ENCODE measurements at places on chromosomes 2 and 18.

DNA sequence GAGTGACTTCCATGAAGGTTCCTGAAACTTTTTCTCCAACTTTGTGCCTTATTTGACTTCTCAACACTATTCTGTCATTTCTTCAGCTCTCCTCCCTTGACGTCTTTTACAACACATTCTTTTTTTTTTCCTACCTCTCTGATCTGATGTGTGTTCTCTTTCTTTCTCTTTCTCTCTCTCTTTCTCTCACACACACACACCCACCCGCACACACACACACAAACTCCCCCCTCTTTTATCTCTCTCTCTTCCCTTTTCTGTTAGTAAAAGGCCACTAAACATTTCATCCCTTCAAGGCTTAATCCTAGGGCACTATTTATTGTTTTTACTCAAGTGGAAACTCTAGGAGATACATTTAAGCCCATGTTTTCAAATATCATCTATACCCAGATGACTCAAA, 107.8 kb upstream of the CNTNAP5 start:
- DNase-seq = no peak

- DNase-seq = no peak
Observed at GRCh38 chr2:70620020-70620419, 66.4 kb upstream of the TGFA start.

GRCh38 chr2:18820966-18821365, 231.6 kb upstream of the NT5C1B start:
- no peak for DNase-seq

GRCh38 chr2:113309655-113310387, 31.1 kb upstream of the PAX8 start:
- peak; percentile 70 for DNase-seq

GRCh38 chr2:36655453-36655852, 41.1 kb upstream of the VIT start:
- DNase-seq = no peak

- DNase-seq = no peak
Observed at GRCh38 chr18:24543795-24544498, 83.5 kb downstream of the HRH4 start.

DNA sequence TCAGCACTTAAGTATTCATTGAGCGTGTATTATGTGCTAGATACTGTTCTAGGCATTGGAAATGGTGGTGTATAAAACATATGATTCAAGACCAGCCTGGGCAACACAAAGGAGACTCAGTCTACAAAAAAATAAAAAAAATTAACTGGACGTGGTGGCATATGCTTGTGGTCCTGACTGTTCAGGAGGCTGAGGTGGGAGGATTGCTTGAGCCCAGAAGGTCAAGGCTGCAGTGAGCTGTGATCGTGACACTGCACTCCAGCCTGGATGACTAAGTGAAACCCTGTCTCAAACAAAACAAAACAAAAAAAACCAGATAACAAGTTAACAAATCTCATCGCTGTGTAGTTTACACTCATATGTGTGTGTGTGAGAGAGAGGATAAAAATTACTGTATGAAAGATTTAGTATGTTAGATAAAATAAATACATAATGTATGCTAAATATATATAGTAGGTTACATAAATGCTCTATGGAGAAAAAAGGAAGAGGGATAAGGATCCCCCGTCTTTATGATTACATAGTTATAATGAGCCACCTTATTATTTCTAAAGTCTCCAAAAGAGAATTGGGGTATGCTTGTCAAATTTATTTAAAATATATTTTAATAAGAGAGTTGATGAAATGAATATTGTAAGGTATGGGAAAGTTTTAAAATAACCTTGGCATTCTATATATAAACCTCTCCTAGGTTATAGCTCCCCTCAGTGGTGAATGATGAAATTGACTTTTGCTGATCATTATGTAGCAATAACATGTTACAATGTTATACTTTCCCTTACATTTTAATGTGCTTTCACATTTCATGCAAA, 69.2 kb downstream of the EHBP1 start:
- peak; percentile 60 for DNase-seq

- no peak for DNase-seq
Observed at GRCh38 chr2:36270758-36271157, 84.8 kb upstream of the CRIM1 start.

DNA sequence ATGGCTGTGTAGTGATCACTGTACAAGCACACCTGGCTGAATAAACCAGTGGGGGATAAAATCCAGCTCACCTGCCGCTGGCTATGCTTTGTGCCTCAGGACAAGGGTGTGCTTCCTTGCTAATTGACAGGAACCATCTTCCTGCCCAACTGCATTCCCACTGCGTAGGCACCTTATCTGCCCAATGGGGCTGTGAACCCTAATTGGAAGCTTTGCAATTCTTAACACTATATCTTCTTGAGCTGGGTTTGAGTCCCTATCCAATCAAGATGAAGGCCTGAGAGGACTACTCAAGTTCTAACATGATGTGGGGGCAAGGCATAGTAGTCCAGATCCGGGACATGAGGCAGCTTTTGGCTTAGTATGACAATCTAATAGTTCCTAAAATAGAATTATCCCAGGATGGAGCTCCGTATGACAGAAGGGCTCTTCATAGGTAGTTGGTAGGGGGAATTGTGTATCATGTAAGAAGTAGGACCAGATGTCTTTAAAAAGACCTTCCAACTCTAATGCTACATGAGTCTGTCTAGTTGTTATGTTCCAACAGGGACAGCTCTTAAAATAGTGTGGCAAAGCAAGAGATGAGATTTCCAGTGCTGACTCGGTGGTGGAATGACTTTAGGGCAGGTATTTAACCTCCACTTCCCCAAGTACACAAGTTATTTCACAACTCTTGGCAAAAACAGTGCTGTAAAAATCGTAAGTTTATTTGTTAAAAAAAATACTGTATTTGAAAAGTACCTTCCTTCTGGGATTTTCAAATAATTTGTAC, 2.3 kb upstream of the TMEM150A start:
- DNase-seq = no peak

GRCh38 chr18:26940744-26941398, 75.4 kb upstream of the AQP4 start:
- DNase-seq = no peak

DNA sequence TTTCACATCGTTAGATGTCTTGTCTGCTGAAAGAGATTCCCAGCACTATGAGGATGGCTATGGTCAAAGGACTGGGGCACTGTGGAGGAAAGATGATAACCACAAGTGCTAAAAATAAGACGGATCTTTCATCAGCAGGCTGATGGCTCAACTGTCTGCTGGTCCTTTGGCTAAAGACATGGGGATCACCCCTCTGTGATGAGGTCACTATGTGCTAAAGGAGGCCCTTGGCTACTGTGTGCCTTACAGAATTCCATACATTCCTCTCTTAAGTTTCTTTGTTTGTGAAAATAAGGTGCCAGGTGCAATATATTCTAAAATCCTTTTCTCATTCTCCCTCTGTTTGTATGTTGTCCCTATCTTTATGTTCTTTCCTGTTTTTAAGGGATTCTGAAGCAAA, 39.7 kb upstream of the LYPD6 start:
- DNase-seq = no peak

- DNase-seq = peak; percentile 32
Observed at GRCh38 chr18:43847164-43848091, 570.1 kb upstream of the SYT4 start.

DNA sequence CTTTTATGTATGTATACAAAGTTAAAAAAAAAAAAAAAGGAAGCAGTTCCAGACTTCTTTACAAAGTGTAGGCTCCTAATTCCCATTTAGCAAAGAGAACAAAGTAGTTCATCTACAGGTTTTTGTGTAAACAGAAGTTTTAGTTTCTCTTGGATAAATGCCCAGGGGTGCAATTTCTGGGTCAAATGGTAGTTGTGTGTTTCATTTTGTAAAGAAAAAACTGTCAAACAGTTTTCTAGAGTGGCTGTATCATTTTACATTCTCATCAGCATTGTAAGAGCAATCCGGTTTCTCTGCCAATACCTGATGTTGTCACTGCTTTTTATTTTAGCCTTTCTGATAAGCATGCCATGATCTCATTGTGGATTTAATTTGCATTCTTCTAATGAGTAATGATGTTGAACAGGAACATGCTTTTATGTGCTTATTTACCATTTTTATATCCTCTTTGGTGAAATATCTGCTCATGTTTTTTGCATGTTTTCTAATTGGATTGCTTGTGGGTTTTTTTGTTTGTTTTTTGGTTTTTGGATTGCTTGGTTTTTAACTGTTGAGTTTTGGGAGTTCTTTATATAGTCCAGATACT, 16.6 kb upstream of the PSME4 start:
- DNase-seq = no peak

- no peak for DNase-seq
Observed at GRCh38 chr2:86280191-86280667, 57.2 kb downstream of the REEP1 start.

DNA sequence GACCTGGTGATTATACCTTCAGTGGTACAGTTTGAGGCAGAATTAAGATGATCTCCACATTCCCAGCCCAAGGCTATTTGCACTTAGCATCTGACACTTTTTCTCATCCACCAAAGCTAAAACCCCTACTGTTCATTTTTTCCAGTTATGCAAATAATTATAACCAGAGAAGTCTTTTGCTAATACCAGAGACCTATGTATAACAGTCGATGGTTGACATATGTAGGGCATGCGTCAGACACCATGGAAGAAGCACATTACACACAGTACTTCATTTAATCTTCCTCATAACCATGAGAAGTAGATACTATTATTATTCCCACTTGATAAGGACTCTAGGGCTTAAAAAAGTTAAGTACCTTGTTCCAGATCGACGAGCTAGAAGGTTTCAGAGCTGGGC, 36.5 kb downstream of the AP1S3 start:
- no peak for DNase-seq

DNA sequence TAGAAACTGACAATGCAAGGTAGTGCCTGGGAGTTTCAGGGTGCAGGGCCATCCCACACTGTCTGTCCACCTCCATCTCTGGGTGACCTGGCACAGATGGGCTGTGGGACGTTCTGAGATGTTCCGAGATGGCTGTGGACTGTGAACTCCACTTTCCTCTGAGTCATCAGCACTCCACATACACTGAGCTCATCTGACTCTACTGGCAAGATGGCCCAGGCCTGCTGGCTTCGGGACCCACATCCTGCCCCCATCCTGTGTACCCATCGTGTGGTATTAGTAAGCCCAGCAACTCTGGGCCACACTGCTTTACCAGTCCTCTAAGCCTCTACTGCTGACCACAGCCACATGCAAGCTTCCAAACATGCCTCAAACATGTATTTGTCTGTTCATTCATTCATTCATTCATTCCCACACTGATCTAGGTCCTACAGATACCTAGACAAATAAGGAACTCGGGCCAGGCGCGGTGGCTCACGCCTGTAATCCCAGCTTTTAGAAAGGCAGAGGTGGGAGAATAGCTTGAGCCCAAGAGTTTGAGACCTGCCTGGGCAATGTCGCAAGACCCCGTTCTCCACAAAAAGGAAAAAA, 124.8 kb upstream of the CXCR4 start:
- DNase-seq = no peak

GRCh38 chr2:72057308-72057707, 90.4 kb downstream of the CYP26B1 start:
- DNase-seq = no peak

DNA sequence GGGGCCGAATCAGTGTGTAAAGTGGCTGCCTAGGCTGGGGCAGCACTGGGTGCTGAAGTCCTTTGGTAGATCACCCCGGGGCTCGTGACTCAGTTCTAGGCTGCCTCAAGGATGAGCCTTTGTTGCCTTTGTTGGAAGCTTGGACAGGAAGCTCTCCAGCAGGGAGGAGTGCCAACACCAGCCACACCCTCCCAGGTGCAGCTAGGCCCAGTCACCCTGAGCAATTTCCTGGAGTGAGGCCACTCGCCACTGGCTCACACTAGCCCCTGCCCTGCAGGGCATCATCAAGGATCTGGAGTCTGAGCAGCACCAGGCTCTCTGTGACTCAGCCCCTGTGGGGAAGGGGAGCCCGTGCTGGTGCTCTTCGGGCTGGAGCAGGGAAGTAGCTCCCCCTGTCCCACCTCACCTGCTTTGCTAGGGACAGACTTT, 6.7 kb upstream of the SDC1 start:
- no peak for DNase-seq

GRCh38 chr18:49321797-49322461, 138.5 kb downstream of the DYM start:
- no peak for DNase-seq

DNA sequence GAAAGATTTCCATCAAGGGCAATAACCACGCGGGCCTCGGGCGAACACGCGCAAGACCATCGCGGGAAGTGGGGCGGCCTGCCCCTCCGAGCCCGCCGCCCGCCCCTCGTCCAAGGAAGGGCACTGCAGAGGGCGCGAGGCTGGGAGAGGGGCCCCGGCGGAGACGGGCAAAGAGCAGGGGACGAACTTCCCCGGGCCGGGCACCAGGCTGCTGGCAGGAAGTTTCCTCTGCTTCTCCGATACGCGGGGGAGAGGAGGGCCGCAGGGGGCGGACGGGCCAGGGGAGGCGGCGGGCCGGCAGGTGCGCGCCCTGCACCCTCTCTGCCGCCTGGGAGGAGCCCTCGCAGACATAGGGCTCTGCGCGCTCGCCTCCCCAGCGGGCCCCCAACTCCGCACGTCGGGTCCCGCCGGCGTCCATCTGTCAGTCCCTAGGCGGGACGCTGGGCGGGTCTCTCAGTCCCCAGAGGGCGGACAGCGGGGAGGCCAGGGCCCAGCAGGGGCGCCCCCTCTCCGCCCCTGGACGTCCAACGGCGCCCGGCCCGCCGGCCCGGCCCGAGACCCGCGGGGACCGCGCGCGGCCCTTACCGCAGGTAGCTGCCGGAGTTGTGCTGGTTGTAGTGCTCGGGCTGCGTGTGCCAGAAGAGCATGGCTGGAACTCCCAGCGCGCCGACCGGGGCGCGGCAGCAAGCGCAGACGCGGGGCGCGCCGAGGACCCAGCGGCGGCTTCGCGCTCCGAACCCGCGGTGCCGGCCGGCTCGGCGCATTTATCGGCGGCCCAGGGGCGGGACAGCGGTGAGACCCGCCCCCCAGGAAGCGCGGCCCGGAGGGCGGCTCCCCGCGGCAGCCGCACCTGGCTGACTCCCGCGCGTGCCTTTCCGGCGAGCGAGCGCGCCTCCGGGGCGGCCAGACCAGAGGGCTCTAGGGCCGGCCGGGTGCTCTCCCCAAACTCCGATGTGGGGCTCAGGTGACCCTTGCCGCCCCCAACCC, at the start of gene TFCP2L1:
Gene TFCP2L1 (minus strand): TSS at position 740 of the 987 bp plus-strand sequence. CDS start 93 bp downstream, at position 647.
- no peak for DNase-seq

GRCh38 chr2:32498306-32498705, 129.5 kb upstream of the TTC27 start:
- DNase-seq = no peak

GRCh38 chr2:181667234-181667633, 10.3 kb upstream of the CERKL start:
- DNase-seq = no peak

DNA sequence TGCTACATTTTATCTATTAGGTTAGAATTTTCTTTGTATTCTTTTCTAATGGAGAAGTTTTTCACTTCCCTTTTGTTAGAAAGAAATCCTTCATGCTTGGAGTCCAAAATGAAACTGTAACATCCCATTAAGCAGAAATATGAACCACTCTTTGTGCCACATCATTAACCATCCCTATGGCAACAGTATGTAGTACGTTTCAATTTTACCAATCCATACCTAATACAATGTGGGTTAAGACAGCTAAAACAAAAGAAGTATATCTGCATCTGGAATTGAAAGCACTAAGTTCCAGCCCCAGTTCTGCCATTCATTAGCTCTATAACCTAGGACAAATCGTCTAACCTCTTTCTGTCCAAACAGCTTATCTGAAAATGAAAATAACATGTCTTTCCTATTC, 409.2 kb upstream of the SPHKAP start:
- DNase-seq = no peak
